A549 treated with RU486 at 1 μM for 4 hours (cell line): ENCODE measurements at places on chromosomes 7 and 10. TPM values are rescaled to one million over a fixed set of nuclear protein-coding genes. Genes with fewer than 3 reads are reported as not detected.

PHKG1 gene
- 0.21 to 0.61 TPM (median 0.44 TPM) in 5 replicates for total RNA-seq

TACR2 gene
- 0.07 to 0.19 TPM (median 0.16 TPM) in 5 replicates for total RNA-seq

SLF2 gene
- total RNA-seq = 5.7 to 10.5 TPM (median 9.6 TPM) in 5 replicates

MUC12 gene
- total RNA-seq = 11.2 to 21.5 TPM (median 18.6 TPM) in 5 replicates

JCAD gene
- total RNA-seq = 7.7 to 8.7 TPM (median 7.7 TPM) in 5 replicates

ERV3-1 gene
- total RNA-seq = 2.8 to 5.9 TPM (median 4.0 TPM) in 5 replicates

MSS51 gene
- 0.36 to 0.79 TPM (median 0.41 TPM) in 5 replicates for total RNA-seq

TCAF2 gene
- total RNA-seq = 0.29 to 0.36 TPM (median 0.32 TPM) in 5 replicates

SLC26A5 gene
- total RNA-seq = not detected in 5 replicates

OR2A1 gene
- not detected in 5 replicates for total RNA-seq

CXCL12 gene
- 0.15 to 0.17 TPM in 2 of 5 replicates, not detected in the others for total RNA-seq

SPDYE17 gene
- total RNA-seq = not detected in 5 replicates

IMPDH1 gene
- total RNA-seq = 76.6 to 99.6 TPM (median 92.6 TPM) in 5 replicates

STOX1 gene
- 0.60 to 0.90 TPM (median 0.81 TPM) in 5 replicates for total RNA-seq

NUTM2E gene
- total RNA-seq = 0.30 to 0.59 TPM (median 0.47 TPM) in 5 replicates

CNNM1 gene
- total RNA-seq = 19.0 to 23.8 TPM (median 22.6 TPM) in 5 replicates

RSU1 gene
- 81.2 to 95.2 TPM (median 85.5 TPM) in 5 replicates for total RNA-seq

ANKRD7 gene
- total RNA-seq = 0.17 to 0.66 TPM (median 0.22 TPM) in 4 of 5 replicates, not detected in the other

PLXDC2 gene
- total RNA-seq = 0.02 to 0.05 TPM (median 0.03 TPM) in 3 of 5 replicates, not detected in the others

EIF4H gene
- total RNA-seq = 284 to 322 TPM (median 314 TPM) in 5 replicates

RINT1 gene
- 9.1 to 19.9 TPM (median 15.7 TPM) in 5 replicates for total RNA-seq

OPN1SW gene
- total RNA-seq = not detected in 5 replicates

TMEM139 gene
- total RNA-seq = 0.85 to 1.7 TPM (median 1.4 TPM) in 5 replicates
